Stimulated activated CD4-positive, alpha-beta T cell treated with anti-CD3 and anti-CD28 coated beads, Interleukin-15, amount 100 ng/mL, for 1 hour (primary cell): ENCODE measurements at places on chromosomes 1 and 21.

DNA sequence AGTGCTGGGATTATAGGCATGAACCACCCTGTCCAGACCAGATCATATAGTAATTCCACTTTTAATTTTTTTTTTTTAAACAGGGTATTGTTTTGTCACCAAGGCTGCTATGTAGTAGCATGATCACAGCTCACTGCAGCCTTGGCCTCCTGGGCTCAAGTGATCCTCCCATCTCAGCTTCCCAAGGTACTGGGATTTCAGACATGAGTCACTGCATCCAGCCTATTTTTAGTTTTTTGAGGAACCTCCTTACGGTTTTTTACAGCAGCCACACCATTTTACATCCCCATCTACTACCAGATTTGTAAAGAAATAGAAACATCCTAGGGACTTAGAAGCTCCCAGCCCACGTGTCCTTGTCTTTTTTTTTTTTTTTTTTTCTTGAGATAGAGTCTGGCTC lies 24.0 kb downstream of the L1TD1 start:
- no peak for DNase-seq

- no peak for DNase-seq
Measured at GRCh38 chr1:156291226-156292061, 4.0 kb downstream of the GLMP start.

GRCh38 chr1:60924964-60925798 lies 157.2 kb upstream of the NFIA start:
- no peak for DNase-seq

DNA sequence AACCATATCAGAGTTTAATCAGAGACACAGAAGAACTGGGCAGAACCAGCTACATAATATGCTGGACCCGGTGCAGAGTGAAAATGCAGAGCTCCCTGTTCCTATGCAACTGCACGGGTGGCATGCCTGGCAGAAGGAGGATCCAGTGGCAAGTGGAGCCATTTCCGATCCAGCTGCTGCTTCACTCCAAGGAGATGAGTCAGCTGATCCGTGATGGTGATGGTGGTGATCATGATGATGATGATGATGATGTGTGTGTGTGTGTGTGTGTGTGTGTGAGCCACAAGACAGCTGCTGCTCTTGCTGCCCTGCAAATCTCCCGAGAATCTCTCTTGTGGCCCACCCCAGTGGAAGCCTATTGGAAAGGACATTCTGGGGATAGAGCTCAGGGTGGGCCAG lies 133.0 kb downstream of the URB2 start:
- no peak for DNase-seq

DNA sequence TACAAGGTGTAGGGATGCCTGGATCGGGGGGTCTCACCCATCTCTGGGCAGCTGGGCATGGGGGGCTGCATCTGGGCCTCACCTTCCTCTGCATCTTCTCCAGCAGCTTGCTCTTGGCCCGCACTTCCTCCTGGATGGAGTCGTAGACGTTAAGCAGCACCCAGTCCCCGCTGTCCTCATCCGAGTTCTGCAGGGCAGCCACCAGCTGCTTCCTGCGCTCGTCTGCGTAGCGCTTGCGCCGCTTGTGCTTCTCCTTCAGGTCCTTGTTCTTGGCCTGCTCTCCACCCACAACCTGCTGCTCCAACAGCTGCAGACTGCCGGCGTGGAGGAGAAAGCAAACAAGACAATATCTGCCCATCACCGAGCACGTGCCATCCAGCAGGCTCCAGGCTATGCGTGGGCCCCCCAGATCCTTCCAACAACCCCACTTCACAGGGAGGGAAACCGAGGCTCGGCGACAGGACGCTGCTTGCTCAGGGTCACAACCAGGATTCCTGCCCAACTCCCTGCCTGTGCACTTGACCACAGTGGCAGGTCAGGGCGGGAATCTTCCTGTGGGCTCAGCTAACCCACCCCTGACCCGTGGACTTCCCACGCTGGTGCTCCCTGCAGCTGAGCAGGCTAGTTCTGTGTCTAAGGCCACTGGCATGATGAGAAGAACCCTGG lies 21.5 kb upstream of the DDOST start:
- no peak for DNase-seq

GRCh38 chr1:220368352-220369265 lies 96.4 kb upstream of the RAB3GAP2 start:
- DNase-seq = no peak

- DNase-seq = no peak
Measured at GRCh38 chr1:172952516-172952915, 98.2 kb downstream of the TNFSF18 start.

DNA sequence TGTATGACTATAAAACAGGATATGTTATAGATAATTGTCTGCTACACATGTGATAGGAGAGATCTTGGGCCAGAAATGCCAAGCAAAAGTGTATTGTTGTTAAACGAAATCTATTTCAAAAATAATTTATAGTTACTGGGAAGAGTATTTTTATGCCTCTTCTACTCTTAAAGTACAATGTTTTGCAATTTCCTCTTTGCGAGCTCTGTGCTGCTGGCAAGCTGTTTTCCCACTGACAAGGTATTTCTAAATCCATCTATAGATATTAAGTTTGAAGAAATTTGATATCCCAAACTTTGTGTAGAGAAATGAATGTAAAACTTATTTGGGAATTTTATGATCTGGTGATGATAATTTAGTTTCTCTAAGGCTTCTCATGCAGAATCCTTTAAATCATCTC lies 63.3 kb upstream of the PTGFR start:
- no peak for DNase-seq

- no peak for DNase-seq
Measured at GRCh38 chr1:163826500-163826899, 504.7 kb downstream of the NUF2 start.

GRCh38 chr1:59714219-59714618 lies 100.5 kb upstream of the HOOK1 start:
- DNase-seq = no peak

DNA sequence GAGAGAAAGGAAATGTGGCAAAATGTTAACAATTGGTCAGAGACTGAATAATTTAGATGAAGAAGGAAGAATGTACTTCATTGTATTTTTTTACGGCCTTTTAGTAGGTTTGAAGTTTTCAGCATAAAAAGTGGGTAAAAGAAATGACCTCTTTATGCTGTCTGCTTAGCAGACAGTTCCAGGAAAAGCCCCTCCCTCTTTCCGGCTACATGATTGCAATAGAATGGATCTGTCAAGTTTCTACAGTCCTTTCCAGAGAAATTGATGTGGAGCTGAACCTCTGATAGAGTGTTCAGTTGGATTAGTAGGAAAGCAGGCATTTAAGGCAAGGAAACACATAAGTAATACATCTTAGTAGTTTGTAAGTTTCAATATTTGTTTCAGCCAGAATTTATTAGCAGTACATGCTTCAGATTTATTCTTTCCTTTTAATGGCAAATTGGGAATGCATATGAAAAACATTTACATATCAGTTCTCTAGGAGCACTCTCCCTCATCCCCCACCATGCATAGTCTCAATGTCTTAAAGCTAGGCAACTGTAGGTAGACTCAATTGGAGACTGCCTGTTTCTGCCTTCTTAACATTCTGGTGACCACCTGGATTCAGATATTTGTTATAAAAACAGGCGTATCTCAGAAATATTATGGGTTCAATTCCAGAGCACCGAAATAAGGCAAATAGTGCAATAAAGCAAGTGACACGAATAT lies 36.4 kb downstream of the HS2ST1 start:
- no peak for DNase-seq

- no peak for DNase-seq
Measured at GRCh38 chr1:26289158-26290059, 9.5 kb downstream of the SH3BGRL3 start.

GRCh38 chr21:43936247-43936967 lies 71.4 kb downstream of the AGPAT3 start:
- no peak for DNase-seq

GRCh38 chr1:172719694-172720138 lies 60.8 kb downstream of the FASLG start:
- no peak for DNase-seq

- no peak for DNase-seq
Measured at GRCh38 chr21:28821276-28822122, 171.2 kb downstream of the LTN1 start.

DNA sequence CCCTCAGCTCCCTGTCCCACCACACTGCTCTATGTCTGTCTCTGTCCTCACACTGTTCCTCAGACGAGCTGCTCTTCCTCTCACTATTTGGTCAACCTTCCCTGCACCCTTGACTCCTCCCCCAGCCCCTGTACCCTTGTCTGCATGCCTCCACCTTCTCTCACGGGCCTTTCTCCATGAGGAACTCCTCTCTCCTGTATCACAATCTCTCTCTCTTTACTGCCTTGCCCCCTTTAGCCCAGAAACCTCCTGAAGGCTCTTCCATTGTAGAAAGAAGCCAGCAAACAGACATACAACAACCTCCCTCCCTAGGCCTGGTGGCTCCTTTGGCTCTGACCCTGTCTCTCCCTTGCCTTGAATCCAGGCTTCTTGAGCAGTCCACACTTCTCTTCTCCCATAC lies 251.6 kb upstream of the CSF3R start:
- no peak for DNase-seq

DNA sequence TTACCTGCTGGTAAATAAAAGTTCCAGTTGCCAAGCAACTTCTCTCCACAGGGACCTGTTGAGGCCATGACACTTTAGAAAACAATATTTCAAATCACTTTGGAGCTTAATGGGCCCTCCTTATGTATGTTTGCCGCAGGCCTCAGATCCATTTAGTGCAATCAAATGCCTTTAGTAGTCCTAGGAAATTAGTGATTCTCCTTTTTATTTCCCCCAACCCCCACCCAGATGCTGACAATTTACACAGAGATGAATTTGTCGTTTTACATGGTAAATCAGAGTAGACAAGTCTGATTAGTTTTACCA lies 83.6 kb downstream of the CLIC4 start:
- DNase-seq = no peak

DNA sequence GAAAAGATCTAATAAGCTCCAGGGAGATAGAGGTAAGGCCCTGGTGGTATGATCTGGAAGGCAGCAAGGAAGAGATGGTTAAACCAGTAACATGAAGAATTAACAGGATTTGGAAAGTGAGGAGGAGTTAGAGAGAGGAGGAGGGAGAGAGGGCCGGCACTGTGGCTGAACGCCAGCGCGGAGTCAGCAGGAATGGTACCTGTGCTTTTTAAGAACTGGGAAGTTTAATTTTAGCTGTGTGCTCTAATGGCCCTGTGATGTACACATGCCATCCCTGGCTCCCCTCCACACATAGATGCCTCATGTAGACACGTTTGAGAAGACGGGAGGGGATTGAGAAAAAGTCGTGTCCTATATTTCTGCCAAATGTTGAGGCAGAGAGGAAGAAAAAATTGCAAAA lies 13.8 kb upstream of the AVPR1B start:
- DNase-seq = no peak

DNA sequence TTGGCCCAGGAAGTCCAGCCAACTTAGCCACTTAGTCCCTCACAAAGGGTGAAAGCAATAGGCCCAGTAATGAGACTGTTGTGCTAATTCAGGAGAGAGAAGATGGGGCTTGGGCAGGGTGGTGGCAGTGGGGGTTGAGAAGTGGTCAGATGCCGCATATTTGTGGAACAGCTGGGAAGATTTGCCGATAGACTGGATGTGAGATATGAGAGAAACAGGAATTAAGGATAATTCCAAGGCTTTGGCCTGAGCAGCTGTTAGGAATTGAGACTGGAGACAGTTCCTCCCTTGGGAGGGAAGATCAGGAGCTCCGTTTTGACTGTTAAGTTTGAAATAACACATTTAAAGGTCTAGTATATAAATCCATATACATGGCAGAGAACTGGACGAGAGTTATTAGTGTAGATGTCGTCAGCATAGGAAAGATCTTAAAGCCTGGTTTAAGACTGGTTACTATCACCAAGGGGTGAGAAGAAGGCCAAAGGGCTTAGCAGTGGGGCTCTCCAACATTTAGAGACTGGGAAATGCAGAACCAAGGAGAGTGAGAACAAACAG lies 323.7 kb upstream of the FAM78B start:
- no peak for DNase-seq

DNA sequence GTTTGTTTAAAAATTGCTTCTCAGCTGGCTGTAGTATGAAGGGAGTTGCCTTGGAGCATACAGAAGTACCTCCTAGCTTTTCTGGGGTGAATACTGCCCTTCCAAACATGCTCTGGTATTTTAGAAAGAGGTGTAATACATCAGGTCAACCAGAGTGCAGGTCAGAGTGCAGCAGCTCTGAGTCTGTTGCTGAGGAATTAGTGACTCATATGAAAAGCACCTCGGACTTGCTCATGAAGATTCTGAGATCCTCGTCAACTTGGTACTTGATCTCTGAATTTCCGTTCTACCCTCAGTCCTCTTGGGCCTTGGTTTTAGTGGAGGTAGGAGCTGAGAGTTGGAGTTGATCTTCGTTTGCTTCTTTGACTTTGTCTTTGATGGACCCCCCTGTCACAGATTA lies 67.3 kb downstream of the NOS1AP start:
- no peak for DNase-seq

- no peak for DNase-seq
Measured at GRCh38 chr1:226804907-226805759, 65.3 kb upstream of the PSEN2 start.

DNA sequence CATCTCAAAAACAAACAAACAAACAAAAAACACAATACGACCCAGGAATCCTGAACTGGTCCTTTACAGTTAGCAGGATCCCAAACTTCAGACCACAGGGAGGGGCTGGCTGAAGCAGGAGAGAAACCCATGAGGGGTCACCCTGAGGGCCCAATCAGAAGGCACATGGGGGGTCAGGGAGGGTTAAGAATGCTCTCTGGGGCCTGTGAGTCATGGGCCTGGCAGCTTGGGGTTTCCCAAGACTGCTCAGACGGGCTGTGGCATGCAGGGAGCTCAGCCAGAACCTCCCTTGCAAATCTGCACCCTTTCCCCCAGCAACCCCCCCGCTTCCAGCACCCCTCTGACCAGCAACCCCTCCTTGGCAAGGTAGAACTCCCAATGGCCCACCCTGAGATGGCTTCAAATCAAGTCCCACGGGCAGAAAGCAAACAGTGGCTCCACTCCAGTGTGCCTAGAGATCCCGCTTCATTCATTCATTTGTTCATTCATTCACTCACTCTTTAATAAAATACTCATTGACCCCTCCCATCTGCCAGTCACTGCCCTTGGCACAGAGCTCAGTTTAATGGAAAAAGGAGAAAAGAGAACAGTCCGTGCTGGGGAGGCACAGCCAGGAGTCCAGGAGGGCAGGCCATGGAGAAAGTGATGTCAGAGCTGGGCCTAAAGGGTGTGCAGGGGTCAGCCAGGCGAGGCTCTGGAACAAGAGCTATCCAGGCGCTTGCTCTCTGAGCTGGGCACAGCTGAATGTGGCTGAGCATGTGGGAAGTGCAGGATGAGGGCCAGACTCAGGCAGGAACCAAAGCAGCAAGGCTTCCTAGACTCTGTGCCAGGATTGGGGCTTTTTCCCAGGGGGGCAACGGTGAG lies 8.2 kb downstream of the UQCRHL start:
- no peak for DNase-seq
